Pancreas (tissue), 10 donors: ENCODE measurements at places on chromosomes 1 and 21. TPM values are rescaled to one million over a fixed set of nuclear protein-coding genes. Genes with fewer than 3 reads are reported as not detected.

DNA sequence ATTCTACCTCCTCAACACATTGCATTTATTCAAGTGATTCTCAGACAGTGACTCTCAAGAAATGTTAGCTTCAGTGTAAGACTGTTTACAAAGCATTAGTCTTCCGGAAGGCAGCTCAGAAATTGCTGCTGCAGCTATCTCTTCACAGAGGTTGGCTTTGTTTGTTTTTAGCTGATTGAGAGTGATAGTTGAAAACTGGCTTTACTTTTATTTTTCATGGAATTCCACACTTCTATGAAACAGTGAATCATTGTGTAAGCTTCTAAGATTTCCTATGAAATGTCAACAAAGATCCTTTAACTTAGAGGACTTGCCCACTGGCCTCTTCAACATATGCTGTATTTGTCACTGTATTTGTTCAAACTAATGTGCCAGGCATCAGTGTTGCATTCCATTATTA is 121.3 kb downstream of the TNNI3K start:
- no peaks in the 10 kb centered on the region for H3K4me1 ChIP-seq
- H3K36me3 ChIP-seq = no peaks in the 10 kb centered on the region
- H3K4me3 ChIP-seq = no peak overlapping the region
- DNase-seq = no peak
- H3K27me3 ChIP-seq = no peaks in the 10 kb centered on the region

- no peak overlapping the region for H3K4me3 ChIP-seq
- no peaks in the 10 kb centered on the region for H3K4me1 ChIP-seq
- no peaks in the 10 kb centered on the region for H3K27me3 ChIP-seq
- H3K36me3 ChIP-seq = no peaks in the 10 kb centered on the region
Measured at GRCh38 chr1:92488416-92488815, 1.7 kb upstream of the GFI1 start.

DNA sequence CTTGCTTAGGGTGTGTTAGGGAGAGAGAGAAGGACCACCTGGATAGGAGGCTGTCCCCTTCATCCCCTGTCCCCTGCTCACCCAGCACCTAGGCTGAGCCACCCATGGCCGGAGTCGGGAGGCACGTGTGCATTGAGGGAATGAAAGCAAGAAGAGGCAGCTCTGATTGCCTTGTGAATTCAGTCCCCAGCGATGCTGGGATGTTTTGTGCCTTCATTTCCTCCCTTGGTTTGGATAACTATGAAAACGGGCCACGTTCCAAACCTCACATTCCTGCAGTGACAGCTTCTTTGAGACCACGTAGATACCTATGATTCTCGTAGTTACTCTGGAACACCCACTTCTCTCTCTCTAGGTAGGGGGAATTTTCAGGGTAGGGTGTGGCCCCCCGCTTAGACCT is 67.1 kb downstream of the MAN1C1 start:
- H3K4me3 ChIP-seq = no peak overlapping the region
- H3K27ac ChIP-seq = no peak overlapping the region
- DNase-seq = no peak
- H3K4me1 ChIP-seq = no peaks in the 10 kb centered on the region
- no peaks in the 10 kb centered on the region for H3K27me3 ChIP-seq

DNA sequence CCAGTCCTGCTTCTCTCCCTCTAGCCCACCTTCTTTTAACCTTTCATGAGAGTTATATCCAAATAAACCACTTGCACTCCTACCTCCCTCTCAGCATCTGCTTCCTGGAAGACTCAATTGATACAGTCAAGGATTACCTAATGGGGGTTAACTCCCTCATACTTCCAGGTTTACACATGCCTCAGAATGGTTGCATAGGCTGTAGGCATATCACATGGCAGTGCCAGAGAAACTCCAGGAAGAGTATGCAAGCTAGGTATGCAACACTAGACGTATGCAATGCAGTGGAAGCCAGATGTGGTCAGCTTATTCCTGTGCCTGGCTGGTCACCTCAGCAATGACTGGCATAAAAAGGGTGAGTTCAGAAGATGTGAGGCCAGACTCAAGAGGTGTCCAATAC is 32.7 kb upstream of the VANGL1 start:
- no peak for DNase-seq
- H3K27me3 ChIP-seq = no peaks in the 10 kb centered on the region
- no peaks in the 10 kb centered on the region for H3K36me3 ChIP-seq
- H3K4me1 ChIP-seq = no peaks in the 10 kb centered on the region

- H3K4me1 ChIP-seq = no peaks in the 10 kb centered on the region
- no peaks in the 10 kb centered on the region for H3K36me3 ChIP-seq
- DNase-seq = no peak
Measured at GRCh38 chr1:246092136-246092535, 414.9 kb downstream of the SMYD3 start.

DNA sequence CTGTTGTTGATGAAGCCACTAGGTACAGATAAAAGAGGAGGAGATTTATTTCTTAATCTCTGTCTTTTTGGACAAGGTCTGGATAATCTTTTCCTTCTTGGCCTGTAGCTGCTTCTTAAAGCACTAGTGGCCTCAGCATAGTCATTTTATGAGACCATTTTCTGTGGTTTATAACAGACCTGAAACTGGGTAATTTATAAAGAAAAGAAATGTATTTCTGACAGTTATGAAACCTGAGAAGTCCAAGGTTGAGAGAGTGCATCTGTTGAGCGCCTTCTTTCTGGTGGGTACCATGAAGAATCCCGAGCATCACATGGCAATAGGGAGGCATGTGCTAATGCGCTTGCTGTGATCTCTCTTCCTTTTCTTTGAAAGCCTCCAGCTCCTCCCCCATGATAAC is 36.7 kb upstream of the PDC start:
- H3K4me3 ChIP-seq = no peak overlapping the region
- no peaks in the 10 kb centered on the region for H3K4me1 ChIP-seq
- no peak overlapping the region for H3K27ac ChIP-seq
- H3K27me3 ChIP-seq = no peaks in the 10 kb centered on the region
- H3K36me3 ChIP-seq = no peaks in the 10 kb centered on the region

GRCh38 chr1:40838045-40838979 is 23.9 kb downstream of the CITED4 start:
- H3K4me1 ChIP-seq = no peaks in the 10 kb centered on the region
- no peak for DNase-seq
- H3K36me3 ChIP-seq = no peaks in the 10 kb centered on the region
- H3K27me3 ChIP-seq = no peaks in the 10 kb centered on the region
- no peak overlapping the region for H3K4me3 ChIP-seq

DNA sequence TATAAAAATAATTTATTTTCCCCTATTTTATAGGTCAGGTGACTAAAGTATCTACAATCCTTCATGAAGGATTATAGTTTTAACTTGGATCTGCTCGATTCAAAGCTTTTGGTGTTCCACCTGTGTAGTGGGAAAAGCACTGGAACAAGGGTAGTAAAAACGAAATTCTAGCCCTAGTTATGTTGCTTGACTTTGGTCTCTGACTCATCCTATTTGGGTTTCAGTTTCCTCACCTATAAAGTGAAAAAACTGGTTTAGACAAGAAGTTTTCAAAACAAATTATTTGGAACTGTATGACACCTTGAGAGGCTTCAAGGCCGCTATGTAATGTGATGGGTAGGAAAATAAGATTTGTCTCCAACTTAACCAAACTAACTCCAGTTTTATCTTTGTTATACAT is 505.2 kb upstream of the ZRANB2 start:
- no peak overlapping the region for H3K27ac ChIP-seq
- H3K4me3 ChIP-seq = no peak overlapping the region
- DNase-seq = no peak
- no peaks in the 10 kb centered on the region for H3K4me1 ChIP-seq
- no peaks in the 10 kb centered on the region for H3K27me3 ChIP-seq
- no peaks in the 10 kb centered on the region for H3K36me3 ChIP-seq

DNA sequence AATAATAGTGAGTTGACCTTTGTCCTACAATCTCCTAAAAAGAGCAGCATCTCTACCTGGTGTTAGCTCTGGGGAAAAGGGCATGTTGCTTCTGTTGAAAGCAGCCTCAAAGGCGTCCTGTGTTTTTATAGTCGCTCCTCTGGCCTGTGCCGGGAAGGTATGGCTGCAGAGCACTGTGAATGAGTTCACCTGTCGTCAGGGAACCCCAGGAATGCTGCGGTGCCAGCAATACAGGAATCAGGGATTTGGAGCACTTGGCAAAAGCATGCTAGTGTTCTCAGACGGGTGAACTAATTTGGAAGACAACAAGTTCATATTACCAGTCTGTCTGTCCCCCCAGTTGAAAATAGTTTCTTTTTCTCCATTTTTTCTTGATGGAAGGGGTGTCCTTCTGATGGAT is 60.3 kb upstream of the PGD start:
- peaks cover 21% of the 10 kb centered on the region for H3K36me3 ChIP-seq
- H3K4me3 ChIP-seq = no peak overlapping the region
- no peak for DNase-seq
- no peaks in the 10 kb centered on the region for H3K27me3 ChIP-seq
- no peaks in the 10 kb centered on the region for H3K4me1 ChIP-seq

GRCh38 chr1:16048573-16049189 is 5.1 kb downstream of the CLCNKB start:
- H3K4me3 ChIP-seq = no peak overlapping the region
- H3K4me1 ChIP-seq = peaks cover 3% of the 10 kb centered on the region
- no peaks in the 10 kb centered on the region for H3K27me3 ChIP-seq
- no peaks in the 10 kb centered on the region for H3K36me3 ChIP-seq

- H3K36me3 ChIP-seq = no peaks in the 10 kb centered on the region
- DNase-seq = no peak
- H3K4me1 ChIP-seq = no peaks in the 10 kb centered on the region
- no peaks in the 10 kb centered on the region for H3K27me3 ChIP-seq
- no peak overlapping the region for H3K4me3 ChIP-seq
Measured at GRCh38 chr1:165703648-165704047, 5.3 kb upstream of the ALDH9A1 start.

DNA sequence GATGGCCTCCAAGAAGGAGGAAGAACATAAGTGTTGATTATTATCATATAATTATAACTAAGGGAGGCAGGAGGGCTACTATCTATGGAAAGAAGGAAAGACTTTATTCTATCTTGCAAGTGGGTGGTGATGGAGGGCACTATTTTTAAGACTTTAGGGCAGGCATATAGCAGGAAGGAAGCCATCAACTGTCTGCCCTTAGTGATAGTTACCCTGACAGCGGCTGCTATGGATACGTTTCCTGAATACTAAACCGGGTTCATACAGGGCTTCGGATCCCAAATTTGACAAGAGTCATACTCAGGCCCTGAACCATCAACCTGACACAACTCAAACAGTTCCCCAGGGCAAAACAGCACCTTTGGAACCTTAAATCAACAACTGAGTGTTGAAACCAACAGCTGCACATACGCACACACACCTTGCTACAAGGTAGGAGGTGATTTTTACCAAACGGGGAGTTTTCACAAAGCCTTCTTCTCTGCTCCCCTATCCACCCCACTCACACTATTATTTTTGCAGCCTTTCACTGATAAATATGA is 397.2 kb downstream of the OMA1 start:
- no peak overlapping the region for H3K4me3 ChIP-seq
- H3K4me1 ChIP-seq = no peaks in the 10 kb centered on the region
- no peak for DNase-seq
- no peaks in the 10 kb centered on the region for H3K36me3 ChIP-seq
- no peaks in the 10 kb centered on the region for H3K27me3 ChIP-seq

DNA sequence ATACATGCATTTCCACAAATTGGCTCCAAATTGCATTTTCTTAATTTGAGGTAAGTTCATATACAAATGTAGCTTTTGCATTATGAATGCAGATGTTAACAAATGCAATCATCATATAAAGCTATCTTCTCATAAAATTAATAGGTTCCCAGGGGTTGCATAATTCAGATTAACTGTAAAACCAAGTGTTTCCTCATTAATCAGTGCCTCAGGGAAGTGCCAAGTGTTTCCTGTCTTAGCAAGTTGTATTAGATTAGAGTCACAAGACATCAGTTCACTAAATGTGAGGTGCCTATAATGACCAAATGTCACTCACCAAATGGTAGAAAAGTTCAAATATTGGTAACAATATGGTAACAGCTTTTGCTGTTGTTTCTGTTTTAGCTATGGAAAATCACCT is 140.8 kb downstream of the PTGER3 start:
- H3K27ac ChIP-seq = no peak overlapping the region
- H3K4me1 ChIP-seq = no peaks in the 10 kb centered on the region
- H3K4me3 ChIP-seq = no peak overlapping the region
- H3K36me3 ChIP-seq = no peaks in the 10 kb centered on the region
- no peak for DNase-seq
- no peaks in the 10 kb centered on the region for H3K27me3 ChIP-seq

GRCh38 chr1:166167572-166167925 is 748 bp upstream of the FAM78B start:
- peak overlapping the region; percentile 38 for H3K4me3 ChIP-seq
- DNase-seq = no peak
- no peak overlapping the region for H3K27ac ChIP-seq
- peaks cover 5% of the 10 kb centered on the region for H3K4me1 ChIP-seq
- no peaks in the 10 kb centered on the region for H3K36me3 ChIP-seq

- H3K4me1 ChIP-seq = no peaks in the 10 kb centered on the region
- no peaks in the 10 kb centered on the region for H3K27me3 ChIP-seq
- no peaks in the 10 kb centered on the region for H3K36me3 ChIP-seq
- DNase-seq = no peak
- H3K27ac ChIP-seq = no peak overlapping the region
Measured at GRCh38 chr1:160413716-160414115, 13.4 kb downstream of the VANGL2 start.

DNA sequence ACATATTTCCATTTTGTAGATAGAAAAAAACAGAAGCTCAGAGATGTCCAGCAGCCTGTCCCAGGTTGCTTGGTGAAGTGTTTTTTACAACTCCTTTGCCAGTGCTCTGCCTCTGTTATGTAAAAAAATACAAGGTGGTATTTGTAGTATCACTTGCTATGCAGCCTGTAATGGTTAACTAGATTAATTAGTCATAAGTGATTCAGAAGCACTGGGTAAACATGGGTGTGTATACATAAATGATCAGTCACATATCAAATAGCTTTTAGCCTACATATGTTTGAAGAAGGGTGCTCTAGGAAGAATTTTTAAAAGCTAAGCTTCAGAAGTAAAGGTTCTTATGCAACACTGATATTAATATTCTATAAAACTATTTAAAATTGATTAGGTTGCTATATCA is 70.0 kb upstream of the MAGI3 start:
- no peak for DNase-seq
- no peak overlapping the region for H3K27ac ChIP-seq
- peaks cover 11% of the 10 kb centered on the region for H3K4me1 ChIP-seq
- no peaks in the 10 kb centered on the region for H3K36me3 ChIP-seq

- no peak overlapping the region for H3K27ac ChIP-seq
- H3K4me3 ChIP-seq = no peak overlapping the region
- no peaks in the 10 kb centered on the region for H3K27me3 ChIP-seq
- no peaks in the 10 kb centered on the region for H3K36me3 ChIP-seq
- DNase-seq = no peak
Measured at GRCh38 chr1:115458426-115459114, 120.5 kb upstream of the NGF start.

GRCh38 chr1:57007948-57008347 is 42.1 kb upstream of the C8B start:
- no peaks in the 10 kb centered on the region for H3K36me3 ChIP-seq
- no peak overlapping the region for H3K4me3 ChIP-seq
- no peaks in the 10 kb centered on the region for H3K27me3 ChIP-seq
- DNase-seq = no peak

- DNase-seq = no peak
- H3K27ac ChIP-seq = no peak overlapping the region
- H3K36me3 ChIP-seq = no peaks in the 10 kb centered on the region
Measured at GRCh38 chr1:231776757-231777062, 150.1 kb downstream of the DISC1 start.

WNT4 gene
- 6.5 TPM for polyA plus RNA-seq

SELP gene
- polyA plus RNA-seq = 0.91 TPM

FCRLB gene
- polyA plus RNA-seq = 0.27 TPM
